ENCODE measurements at places on chromosomes 6 and 20.

- no peak for DNase-seq
Observed at GRCh38 chr6:47264775-47265184, 44.9 kb downstream of the TNFRSF21 start.

DNA sequence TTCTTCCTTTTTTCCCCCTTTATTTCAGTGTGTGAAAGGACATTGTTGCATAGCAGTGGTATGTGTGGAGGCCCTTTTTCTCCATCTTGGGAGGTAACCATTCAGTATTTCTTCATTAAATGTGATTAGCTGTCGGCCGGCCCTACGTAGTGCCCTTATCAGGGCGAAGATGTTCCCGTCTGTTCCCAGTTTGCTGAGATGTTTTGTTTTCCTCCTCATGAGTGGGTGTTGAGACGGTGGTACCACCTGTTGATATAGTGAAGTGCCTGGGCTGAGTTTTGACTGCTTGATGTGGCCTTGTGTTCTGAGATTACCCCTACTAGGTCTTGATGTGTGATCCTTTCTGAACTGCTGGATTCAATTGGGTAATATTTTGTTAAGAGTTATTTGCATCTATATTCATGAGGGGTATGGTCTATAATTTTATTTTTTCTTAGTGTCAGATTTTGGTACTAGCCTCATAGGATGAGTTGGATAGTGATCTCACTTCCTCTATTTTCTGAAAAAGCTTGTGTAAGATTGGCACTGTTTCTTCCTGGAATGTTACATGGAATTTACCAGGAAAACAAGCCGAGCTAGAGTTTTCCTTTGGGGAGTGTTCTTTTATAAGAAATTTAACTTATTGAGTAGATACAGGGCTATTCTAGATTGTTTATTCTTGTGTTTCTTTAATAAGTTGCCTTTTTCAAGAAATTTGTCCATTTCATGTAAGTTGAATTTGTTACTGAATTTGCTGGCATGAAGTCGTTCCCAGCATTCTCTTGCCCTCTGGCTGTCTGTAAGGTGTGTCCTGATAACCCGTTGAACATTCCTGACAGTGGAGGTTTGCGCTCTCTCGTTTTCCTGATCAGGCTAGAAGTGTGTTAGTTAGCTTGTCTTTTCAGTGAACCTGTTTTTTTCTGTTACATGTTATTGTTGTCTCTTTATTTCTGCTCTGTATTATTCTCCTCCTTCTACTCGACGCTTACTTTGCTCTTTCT, 4.3 kb downstream of the MTG2 start:
- DNase-seq: no peak

DNA sequence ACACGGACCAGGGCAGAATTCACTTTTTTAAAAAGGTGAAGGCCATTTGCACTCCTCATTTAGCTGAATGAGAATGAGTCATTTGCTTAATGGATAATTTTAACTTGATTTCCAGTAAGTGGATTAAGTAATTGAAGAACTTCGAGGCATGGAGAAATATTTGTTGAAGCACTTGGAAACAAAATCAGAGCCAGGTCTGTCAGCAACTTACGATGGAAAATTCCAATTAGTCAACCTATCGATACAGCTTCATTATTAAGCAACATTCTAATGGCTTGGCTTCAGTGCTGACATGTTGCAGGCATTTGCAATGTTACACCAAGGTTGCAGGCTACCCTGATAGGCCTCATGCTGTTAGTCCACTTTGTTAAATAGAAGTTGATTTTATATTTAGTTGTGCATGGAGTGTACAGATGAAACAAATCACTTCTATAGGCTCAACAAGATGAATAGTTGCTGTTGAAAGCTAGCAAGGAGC, 423.5 kb upstream of the SLC35B3 start:
- DNase-seq: no peak

DNA sequence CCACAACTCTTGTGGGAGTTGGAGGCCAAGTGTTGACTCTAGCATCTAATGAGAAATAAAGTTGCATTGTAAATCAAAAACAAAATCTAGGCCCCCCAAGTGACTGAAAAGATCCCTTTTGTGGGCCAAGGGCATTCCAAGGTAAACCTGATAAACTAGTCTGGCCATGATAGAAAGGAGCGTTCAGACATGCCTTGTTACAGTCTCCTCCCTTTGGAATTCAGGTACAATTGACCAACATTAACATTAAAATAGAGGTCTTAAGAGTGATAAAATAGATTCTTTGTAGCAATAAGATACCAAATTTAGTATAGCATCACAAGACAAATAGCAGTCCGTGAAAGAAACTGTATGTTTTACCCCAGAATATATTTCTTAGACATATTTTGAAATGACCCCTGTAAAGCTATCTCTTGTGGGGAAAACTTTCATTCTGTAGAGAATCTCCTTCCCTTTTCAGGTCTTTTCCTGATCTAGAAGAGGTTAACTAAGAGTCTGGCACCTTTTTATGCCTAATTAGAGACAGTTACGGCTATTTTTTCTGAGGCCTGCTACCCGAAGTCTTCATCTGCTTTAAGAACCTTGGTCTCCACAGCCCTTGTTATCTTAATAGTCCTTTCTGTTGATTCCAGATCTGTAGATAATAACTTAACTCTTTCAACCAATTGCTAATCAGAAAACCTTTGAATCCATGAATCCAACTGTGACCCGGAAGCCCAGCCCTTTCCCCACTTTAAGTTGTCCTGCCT, 495.4 kb upstream of the MMS22L start:
- DNase-seq: no peak

All from effector CD4-positive, alpha-beta T cell (primary cell).